Choroid plexus epithelial cell (primary cell): ENCODE measurements at places on chromosomes 5 and 9.

DNA sequence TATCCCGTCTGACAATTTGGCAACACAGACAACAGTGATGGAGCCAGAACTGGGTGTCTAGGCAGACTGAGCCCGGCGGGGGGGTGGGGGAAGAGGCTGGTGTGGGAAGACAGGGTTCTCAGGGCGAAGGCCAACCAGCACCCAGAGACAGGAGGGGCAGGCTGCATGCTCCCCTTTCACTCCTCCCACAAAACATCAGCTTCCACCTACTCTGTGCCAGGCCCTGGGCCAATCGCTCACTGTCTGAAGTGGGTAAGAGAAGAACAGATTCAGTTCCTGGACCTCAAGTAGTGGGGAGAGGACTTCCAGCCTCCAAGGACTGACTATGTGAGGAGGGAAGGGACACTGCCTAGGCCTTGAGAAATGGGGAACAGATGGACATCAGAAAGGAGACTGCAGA, 2.8 kb downstream of the SNCB start:
- no peak for DNase-seq

DNA sequence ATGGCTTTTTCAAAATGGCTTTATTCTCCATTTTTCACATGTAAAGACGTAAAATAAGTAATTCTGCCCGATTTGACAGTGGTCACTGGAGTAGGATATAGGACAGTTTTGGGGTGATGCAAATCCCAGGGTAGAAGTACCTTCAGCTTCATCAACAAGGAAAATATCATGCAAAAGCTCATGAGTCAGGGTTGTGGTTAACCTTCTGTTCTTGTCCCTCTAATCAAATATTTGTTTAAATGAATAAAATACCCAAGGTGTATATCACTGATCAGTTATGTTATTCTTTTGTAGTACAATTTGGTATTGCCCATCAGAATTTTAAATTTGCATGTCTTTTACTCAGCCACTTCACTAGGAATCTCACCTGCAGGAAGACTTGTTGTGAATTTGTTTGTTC, 40.0 kb downstream of the FBXL7 start:
- no peak for DNase-seq

DNA sequence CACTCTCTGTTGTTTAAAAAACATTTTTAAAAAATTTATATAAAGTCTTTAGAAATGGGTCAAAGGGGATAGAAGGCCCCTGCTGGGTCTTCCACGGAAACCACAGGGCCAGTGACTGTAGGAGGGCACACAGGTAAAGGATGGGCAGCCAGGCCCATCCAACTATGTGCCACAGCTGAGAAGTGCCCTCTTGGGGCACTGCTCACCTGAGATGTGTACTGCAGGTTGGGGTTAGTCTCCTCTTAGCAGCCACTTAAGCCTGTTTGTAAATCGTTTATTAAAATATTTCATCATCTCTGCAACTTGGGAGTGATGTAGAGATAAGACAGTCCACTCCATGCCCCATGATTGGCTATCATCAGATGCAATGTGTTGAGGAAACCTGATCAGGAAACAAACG, 222.4 kb downstream of the DIRAS2 start:
- DNase-seq: no peak

- DNase-seq: no peak
Observed at GRCh38 chr5:136901-137300, 44.9 kb downstream of the PLEKHG4B start.

GRCh38 chr5:39569857-39570256, 145.1 kb upstream of the DAB2 start:
- no peak for DNase-seq

- DNase-seq: no peak
Observed at GRCh38 chr5:88813805-88814575, 69.0 kb downstream of the MEF2C start.

DNA sequence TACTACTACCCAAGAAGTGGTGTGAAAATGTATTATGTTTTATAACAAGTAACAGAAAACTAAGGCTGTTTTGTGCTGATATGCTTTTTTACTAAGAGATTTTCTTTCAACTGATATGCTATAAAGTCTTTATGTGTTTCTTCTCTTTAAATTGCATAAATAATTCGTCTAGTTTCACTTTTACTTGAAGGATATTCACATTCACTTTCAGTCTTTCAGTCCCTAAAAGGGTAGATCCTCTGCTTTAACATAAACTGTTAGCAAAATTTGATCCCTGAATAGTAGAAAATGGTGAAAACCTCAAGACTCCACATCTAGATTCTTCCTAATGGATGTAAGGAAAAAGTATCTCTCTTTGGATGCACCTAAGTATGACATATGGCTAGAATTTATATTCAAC, 69.0 kb upstream of the FST start:
- peak; percentile 23 for DNase-seq

- DNase-seq: no peak
Observed at GRCh38 chr9:28730111-28730510, 1156.8 kb upstream of the C9orf72 start.

- no peak for DNase-seq
Observed at GRCh38 chr9:88641456-88642240, 106.7 kb downstream of the NXNL2 start.

DNA sequence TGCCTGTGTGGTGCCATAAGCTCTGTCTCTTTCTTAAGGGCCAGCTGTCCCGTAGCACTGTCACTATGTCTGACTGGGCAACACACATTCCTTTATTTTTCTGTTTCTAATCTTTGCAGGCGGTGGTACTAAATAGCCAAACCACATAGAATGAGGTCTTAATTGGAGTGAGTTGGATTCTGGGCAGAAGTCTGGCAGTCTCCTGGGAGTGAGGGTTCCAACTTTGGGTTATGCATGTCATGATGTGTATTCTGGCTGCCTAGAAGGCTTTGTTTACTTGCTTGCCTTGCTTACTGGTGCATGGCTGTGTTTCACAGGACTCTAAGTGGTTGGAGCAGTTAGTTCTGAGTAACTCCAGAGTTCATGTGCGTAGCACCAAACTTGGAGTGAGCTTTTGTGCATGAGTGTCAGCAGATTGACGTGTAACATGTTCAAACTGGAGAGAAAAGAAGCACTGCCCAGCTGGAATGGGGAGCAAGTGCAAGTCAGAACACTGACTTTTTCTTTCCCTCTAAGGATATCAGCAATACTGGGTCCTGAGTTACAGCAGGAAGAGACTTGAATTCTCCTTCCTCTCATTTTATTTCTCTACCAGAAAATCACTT, 185.8 kb downstream of the PCSK1 start:
- no peak for DNase-seq

- DNase-seq: no peak
Observed at GRCh38 chr5:19301271-19301670, 686.7 kb downstream of the CDH18 start.

DNA sequence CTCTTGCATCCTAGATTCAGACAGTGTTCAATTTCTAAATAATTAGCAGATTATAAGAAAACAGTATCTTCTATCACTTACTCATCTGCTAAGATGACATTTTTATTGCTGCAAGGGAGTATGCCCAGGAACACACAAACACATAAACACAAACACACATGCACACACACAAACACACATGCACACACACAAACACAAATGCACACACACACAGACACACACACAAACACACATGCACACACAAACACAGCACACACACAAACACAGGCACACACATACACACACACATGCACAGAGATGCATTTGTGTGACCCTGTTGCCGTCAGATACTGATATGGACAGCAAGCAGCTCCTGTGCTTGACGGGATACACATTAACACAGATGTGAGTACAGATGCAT, 612.9 kb downstream of the IRX1 start:
- DNase-seq: no peak

DNA sequence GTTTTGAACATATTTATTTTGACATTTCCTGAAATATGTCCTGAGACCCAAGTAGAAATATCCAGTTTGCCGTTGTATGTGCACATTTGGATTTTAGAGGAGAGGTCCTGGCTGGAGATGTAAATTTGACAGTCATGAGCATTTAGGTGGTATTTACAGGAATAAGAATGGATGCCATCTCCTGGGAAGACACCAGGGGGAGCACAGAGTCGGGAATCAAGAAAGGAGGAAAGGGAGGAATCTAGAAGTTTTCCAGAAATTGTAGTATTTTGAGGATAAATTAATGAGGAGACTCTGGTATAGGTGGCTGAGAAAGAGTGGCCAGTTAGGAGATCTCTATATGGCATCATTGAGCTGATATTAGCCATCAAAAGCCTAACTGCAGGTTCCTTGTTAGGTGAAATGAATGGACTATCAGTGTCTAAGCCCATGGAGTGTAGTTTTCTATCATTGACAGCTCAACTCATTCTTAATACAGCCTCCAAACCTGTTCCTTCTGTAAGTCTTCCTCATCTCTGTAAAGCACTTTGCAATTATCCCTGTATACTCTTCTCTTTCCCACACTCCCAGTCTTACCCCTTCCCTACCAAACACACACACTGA, 7.2 kb downstream of the GAPT start:
- peak; percentile 64 for DNase-seq

- DNase-seq: no peak
Observed at GRCh38 chr5:138702166-138703077, 50.8 kb upstream of the CTNNA1 start.

DNA sequence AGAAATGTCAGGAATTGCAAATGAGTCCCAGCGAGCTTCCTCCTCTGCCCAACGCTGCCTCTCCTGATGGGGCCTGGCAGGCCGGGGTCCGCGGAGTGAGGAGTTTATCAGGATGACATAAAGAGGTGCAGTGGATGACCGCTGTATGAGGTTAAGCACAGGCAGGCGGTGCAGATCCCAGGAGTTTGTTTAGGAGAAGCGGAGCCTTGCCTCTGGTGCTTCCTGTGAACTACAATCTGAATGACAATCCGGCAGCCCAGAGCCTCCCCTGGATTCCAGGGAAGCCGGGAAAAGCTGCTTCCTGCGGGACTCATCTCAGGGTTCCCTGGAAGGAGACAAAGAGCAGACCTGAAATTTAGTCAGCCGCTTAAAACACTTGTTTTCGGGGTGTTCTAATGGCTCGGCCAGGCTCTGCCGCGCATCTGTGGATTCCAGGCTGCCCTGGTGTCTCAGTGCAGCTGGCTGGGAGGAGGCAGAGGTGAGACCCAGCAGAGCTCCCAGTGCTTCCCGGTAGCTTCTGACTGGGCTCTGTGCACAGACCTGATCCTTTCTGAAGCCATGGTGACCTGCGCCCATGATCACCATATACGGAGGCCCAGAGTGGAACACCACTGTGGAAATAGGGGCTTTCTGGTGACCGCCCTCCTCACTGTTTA, 69.8 kb upstream of the IRX4 start:
- no peak for DNase-seq

DNA sequence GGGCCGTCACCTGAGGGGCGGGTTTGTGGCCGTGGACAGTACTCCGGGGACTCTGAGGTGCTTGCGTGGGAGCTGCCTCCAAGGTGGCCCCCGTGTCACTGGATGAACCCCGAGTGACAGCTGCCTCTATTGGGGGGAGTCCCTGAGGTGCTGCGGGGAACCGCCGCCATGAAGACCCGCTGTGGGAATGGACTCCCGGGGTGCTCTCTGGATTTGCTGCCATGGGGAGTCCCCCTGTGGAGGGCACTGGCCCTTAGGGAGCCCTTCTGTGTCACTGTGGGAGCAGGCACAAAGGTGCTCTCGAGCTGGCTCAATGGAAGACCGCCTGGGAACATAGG, 100.2 kb upstream of the CCL21 start:
- no peak for DNase-seq

GRCh38 chr5:57824047-57824446, 341.4 kb upstream of the ACTBL2 start:
- peak; percentile 82 for DNase-seq

- DNase-seq: no peak
Observed at GRCh38 chr5:116908537-116908936, 333.9 kb upstream of the SEMA6A start.

DNA sequence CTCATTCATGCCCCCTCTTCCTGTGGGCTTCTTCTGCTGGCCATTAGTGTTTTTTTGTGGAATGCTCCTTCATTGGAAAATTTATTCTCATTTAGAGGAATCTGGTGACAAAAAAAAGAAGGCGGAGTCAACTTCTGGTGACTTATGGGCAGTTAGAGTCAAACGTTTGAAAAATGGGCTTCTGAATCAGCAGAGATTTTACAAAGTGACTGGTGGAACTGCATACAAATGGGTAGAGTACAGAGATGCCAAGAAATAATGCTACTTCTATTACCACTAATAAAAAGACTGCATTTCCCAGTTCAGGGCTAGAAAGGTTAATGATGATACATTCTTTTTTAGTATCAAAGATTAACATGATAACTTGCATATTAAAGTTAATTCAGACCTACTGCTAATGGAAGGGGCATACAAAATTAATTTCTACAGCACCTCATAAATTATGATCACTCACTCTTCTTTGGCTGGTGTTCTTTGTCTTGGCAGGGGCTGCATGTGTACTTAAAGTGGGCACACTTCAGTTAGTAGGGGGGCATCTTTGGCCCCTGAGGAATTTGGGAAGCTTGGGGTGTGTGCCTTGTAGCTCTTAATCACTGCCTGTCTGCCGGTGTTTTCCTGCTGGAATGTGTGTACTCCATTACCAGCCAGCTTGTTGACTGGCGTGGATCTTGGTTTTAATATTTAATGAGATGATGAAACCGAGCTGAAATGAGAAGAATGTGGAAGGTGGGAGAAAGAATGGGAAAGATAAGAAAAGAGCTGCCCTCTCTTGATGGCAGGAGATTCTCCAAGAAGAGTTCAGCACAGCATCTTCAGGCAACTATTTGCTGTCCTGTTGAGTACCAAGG, 148.9 kb downstream of the DOCK2 start:
- DNase-seq: no peak

GRCh38 chr9:126699401-126699881, 85.7 kb downstream of the LMX1B start:
- no peak for DNase-seq

DNA sequence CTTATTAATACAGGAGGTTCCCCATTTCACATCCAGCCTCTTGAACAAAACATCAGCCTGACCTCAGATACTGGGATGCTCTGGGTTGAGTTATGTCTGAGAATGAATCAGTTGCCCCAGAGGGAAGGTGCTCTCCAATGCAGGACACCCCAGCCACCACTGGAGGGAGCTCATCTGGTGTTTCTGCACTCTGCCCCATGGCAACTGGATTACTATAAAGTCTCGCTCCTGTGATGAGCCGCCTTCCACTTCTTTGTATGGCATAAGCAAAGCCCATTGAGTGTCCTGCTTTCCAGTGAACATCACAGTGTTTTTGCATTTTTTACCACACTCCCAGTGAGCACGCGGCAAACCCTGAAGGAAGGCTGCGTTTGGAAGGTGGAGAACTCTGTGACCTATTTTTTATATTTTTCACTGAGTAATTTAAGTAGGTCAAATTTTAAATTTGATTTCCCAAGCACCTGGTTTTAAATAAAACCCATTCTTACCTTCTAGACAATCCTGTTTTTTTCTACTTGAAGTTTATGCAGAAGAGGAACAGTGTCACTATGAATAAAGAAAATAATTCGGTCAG, 176.9 kb upstream of the WWC1 start:
- peak; percentile 44 for DNase-seq

GRCh38 chr9:9214066-9214465, 1398.7 kb downstream of the PTPRD start:
- no peak for DNase-seq

GRCh38 chr9:81431641-81432040, 257.7 kb downstream of the TLE1 start:
- peak; percentile 90 for DNase-seq

GRCh38 chr9:133731876-133732638, 6.1 kb downstream of the SARDH start:
- DNase-seq: peak; percentile 72

GRCh38 chr5:151222790-151223446, 974 bp downstream of the CCDC69 start:
- no peak for DNase-seq

GRCh38 chr5:156588306-156588705, 261.3 kb downstream of the SGCD start:
- no peak for DNase-seq
